Activated CD4-positive, alpha-beta T cell treated with anti-CD3 and anti-CD28 coated beads for 1 hour (primary cell): ENCODE measurements at places on chromosomes 7 and 10.

GRCh38 chr10:106592396-106592795, 572.1 kb downstream of the SORCS1 start:
- no peak for DNase-seq

- DNase-seq: no peak
These were observed 119.5 kb upstream of the INSYN2A start for GRCh38 chr10:127315888-127316287.

- DNase-seq: no peak
These were observed 105.3 kb downstream of the BMS1 start for GRCh38 chr10:42887734-42888503.

GRCh38 chr10:974785-975074, 13.5 kb upstream of the GTPBP4 start:
- no peak for DNase-seq

GRCh38 chr10:127909716-127910463, 3.0 kb downstream of the PTPRE start:
- DNase-seq: no peak

DNA sequence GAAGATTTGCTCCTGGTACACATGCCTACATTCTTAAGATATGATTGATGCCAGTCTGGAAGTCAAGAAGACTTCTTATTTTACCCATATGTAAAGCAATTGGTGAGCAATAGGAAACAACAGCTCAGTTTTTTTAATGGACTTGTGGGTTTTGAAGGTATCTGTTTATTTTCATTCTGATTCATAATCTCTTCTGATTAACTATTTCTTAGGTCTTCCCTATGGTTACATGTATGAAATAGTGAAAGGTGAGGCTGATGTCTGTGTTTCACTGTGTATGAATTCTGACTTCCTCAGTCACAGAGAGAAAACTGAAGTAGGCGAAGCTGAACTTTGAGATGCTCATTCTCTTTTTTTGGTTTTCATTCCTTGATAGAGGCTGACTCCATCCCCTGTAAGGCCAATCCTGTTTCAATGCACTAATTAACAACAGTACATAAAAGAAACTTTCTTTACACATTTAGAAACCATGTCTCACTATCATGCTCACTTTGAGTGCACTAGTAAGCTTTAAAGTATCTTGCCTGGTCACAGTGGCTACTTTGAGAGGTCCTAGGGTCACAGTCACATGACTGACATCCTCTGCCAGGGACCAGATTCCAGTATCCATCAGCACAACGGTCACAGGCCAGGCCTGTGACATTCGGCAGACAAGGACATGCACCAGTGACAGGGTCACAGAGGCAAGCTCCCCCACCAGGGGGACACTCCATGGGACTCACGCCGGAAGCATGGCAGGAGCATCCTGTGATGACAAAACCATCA, 59.5 kb upstream of the LAMB1 start:
- no peak for DNase-seq

GRCh38 chr7:95323410-95324129, 762 bp downstream of the PON1 start:
- no peak for DNase-seq

DNA sequence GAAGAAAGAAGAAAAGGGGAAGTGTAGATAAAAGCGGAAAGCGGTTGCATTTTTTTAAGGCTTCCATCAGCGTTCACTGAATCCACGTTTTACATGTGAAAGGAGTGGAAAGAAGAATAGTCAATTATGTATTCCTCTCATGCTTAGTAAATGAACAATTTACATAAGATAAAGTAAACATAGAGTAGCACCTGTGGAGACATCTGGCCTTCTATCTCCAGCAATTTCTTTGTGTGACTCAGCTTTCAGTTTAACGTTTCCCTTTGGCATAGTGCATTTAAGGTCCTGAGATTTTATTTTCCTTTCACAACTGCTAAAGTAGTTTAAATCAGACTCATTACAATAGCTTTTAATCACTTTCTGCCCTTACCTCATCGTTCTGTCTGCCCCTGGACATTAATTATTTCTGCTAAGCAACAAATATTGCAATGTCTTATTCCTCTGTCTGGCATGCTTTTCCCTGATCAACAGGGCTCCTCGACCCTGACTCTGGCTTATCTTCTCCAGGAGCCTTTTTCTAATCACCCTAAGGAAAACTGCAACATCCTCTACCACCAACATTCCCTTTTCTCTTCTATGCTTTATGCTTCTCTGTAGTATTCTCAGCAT, 383.5 kb upstream of the VWC2 start:
- DNase-seq: no peak

- no peak for DNase-seq
These were observed 44.6 kb downstream of the NUP205 start for GRCh38 chr7:135602304-135602703.

GRCh38 chr7:18408868-18409267, 86.7 kb upstream of the HDAC9 start:
- DNase-seq: no peak

DNA sequence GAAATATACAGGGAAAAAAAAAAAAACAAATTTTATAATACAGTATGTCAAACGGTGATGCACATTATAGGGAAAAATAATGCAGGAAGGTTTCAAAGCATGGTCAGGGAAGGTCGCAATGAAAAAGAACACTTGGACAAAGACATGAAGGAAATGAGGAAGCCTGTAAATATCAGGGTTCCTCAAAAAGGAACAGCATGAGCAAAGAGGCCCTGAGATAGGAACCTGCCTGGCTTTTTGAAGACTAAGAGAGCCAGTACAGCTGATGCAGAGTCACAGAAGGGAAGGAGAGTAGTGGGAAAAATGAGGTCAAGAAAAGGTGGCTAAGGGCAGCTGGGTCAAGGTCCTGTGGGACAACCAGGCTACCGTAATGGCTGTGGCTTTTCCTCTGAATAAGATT, 1.9 kb downstream of the VPS41 start:
- no peak for DNase-seq

DNA sequence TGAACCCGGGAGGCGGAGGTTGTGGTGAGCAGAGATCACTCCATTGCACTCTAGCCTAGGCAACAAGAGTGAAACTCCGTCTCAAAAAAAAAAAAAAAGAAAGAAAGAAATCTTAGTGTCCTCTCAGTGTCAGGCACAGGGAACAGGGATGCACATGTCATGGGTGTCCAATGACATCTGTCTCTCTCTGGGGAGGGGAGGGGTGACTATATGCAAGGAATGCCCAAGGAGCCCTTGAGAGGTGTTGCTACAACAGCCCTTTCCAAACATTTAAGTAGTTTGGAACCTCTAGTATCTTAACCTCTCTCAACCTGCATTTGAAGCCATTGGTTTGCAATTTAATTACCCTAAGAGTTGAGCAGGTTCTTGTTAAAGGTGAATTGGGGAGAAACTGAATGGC, 28.9 kb downstream of the PDLIM1 start:
- DNase-seq: no peak

- no peak for DNase-seq
These were observed 429.0 kb downstream of the ETV1 start for GRCh38 chr7:13560441-13560840.

GRCh38 chr7:101782896-101783295, 34.5 kb upstream of the CUX1 start:
- no peak for DNase-seq

DNA sequence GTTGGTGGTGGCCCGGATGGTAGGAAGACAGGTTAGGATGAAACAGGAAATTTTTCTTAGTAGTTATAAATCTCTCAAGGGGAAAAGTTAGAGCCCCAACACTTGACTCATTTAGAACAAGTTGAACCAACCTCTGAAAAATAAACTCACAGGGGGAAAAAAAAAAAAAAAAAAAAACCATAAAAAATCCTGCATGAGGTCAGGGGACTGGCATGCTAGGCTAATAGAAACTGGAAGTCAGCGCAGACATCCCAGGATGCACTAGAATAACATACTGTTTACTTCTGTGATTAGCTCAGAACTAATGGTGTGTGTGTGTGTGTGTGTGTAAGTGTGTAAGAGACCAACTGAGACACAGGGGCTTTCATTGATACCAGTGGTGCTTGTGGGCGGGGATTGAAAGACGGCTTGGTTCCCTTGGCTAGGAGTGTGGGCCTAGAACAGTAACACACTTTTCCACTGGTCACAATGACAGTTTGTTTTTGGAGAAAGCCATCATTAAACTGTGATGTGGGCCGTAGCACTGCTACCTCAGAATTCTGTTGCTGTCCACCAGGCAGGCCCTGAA, 491.6 kb upstream of the GALNT17 start:
- no peak for DNase-seq

- no peak for DNase-seq
These were observed 17.6 kb downstream of the IFIT5 start for GRCh38 chr10:89431977-89432376.

GRCh38 chr7:149670288-149670687, 103.1 kb downstream of the ZNF467 start:
- no peak for DNase-seq

- no peak for DNase-seq
These were observed 22.7 kb downstream of the TWIST1 start for GRCh38 chr7:19094598-19095352.

GRCh38 chr10:62851442-62851841, 35.3 kb upstream of the EGR2 start:
- no peak for DNase-seq

GRCh38 chr7:139043823-139044812, 8.3 kb upstream of the ZC3HAV1L start:
- DNase-seq: peak; percentile 60

GRCh38 chr10:15720635-15721287, 1.0 kb upstream of the ITGA8 start:
- no peak for DNase-seq

- DNase-seq: peak; percentile 59
These were observed 18.3 kb upstream of the HBP1 start for GRCh38 chr7:107150375-107151073.

- no peak for DNase-seq
These were observed 15.1 kb downstream of the TTYH3 start for GRCh38 chr7:2646680-2647571.

- no peak for DNase-seq
These were observed 11.7 kb downstream of the TMEM254 start for GRCh38 chr10:80090121-80090520.

GRCh38 chr10:47049056-47049851, 138.0 kb downstream of the PTPN20 start:
- no peak for DNase-seq

- DNase-seq: no peak
These were observed 257.0 kb downstream of the CREB5 start for GRCh38 chr7:28669330-28669729.

DNA sequence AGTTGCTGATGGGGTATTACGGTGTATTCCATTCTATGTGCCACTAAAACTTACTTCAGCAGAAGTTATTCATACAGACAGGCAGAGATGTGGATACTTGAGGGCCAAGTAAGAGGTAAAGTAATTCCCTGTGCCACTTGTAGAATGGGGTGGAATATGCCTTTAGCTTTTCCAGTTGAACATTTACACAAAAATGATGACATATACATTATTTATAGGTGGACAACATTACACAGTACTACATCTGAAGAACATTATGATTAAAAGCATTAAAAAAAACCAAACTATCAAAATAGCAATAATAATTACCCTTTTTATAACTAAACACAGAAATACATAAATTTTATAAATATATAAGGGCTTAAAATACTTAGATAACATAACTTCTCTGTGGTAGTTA, 3.5 kb upstream of the SEMA3E start:
- no peak for DNase-seq

GRCh38 chr10:116838143-116838725, 11.1 kb upstream of the ENO4 start:
- no peak for DNase-seq

- DNase-seq: no peak
These were observed 250.7 kb upstream of the BMPER start for GRCh38 chr7:33654676-33655075.

- DNase-seq: no peak
These were observed 52.0 kb upstream of the KCTD7 start for GRCh38 chr7:66576646-66577045.

GRCh38 chr10:17383801-17384555, 70.4 kb downstream of the ST8SIA6 start:
- DNase-seq: no peak

GRCh38 chr10:79070081-79070605, 1.4 kb downstream of the ZMIZ1 start:
- DNase-seq: no peak

GRCh38 chr7:88452646-88453045, 146.0 kb upstream of the STEAP4 start:
- no peak for DNase-seq

- no peak for DNase-seq
These were observed 7.8 kb downstream of the GOT1 start for GRCh38 chr10:99422529-99423096.

DNA sequence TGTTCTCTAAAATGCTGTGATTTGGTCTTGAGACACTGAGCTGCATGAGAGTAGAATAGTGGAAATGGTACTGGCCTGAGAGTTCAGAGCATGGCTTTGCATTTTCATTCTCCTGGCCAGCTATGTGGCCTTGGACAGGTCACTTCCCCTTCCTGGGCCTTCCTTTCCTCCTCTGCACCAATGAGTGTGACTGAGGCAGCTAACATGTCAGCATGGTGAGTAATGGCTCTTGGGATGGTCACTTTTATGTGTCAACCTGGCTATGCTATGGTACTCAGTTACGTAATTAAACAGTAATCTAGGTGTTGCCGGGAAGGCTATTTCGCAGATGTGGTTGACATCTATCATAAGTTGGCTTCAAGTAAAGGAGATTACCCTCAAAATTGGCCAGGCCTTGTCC, 109.3 kb downstream of the RTKN2 start:
- no peak for DNase-seq

DNA sequence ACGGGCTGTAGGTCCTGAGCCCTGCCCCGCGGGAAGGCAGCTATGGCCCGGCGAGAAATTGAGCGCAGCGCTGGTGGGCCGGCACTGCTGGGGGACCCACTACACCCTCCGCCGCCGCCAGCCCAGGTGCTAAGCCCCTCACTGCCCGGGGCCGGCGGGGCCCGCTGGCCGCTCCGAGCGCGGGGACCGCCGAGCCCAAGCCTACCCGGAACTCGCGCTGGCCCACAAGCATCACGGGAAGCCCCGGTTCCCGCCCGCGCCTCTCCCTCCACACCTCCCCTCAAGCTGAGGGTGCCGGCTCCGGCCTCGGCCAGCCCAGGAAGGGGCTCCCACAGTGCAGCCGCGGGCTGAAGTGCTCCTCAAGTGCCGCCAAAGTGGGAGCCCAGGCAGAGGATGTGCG, 5.5 kb upstream of the CACUL1 start:
- DNase-seq: no peak
